Kidney epithelial cell (primary cell): ENCODE measurements at places on chromosomes 2 and 18.

GRCh38 chr2:101111262-101111838 is 39.8 kb downstream of the TBC1D8 start:
- no peak for DNase-seq

- no peak for DNase-seq
Measured at GRCh38 chr2:129071531-129071930, 752.9 kb upstream of the HS6ST1 start.

DNA sequence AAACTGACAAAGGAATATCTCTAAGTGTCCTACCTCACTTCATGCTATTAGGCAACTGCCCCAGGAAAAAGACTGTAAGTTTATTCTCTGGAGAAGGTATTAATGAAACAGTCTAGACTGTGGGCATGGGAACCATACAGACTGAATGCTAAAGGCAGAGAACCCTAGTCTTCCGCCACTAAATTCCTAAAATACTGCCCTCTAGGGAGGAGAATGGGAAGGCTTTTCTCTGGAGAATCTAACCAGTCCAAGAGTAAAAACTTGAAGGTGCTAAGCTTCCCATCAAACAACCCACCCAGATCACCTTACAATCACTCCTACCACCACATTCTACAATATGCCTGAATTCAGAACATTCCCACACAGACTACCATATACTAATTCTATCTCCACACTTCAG is 3.4 kb downstream of the SRBD1 start:
- no peak for DNase-seq

GRCh38 chr2:191854382-191855372 is 7.8 kb upstream of the CAVIN2 start:
- DNase-seq, result no peak

DNA sequence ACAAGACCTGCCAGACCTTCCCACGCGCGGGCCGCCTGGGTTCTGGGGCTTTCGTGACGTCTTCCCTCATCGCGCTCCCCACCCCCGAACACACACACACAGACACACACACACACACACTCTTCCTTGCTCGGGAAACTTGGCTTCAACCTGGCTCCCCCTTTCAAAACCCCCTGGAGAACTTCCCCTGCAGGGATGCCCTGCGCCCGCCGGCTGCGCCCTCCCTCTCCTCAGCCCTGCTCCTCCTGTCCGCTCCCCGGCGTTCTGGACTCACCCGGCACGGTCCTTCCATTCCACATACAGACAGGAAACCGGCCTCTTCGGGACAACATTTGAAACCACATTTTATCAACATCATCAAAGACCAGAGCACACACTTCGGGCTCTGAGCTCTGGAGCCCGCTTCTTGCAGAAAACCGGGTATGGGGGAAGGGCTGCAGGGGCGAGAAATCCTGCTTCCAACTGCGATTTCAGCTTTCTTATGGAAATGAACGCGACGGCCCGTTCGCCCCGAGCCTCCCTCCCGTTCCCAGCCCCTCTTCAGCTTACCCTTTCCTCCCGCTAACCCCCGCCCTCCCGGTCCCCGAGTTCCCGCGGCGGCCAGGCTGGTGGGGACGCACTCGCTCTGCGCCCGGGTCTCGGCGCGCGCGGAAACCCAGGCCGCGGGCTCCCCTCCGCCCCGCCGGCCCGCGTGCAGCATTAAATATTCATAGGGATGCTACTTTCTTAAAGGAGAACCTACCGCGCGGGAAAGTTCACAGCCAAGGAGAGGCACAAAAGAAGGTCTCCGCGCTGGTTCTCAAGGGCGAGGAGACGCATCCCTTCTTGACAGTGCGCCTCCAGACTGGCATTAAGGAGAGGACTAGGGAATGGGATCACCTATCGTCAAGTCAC is 18.3 kb downstream of the POU3F3 start:
- DNase-seq, result no peak

DNA sequence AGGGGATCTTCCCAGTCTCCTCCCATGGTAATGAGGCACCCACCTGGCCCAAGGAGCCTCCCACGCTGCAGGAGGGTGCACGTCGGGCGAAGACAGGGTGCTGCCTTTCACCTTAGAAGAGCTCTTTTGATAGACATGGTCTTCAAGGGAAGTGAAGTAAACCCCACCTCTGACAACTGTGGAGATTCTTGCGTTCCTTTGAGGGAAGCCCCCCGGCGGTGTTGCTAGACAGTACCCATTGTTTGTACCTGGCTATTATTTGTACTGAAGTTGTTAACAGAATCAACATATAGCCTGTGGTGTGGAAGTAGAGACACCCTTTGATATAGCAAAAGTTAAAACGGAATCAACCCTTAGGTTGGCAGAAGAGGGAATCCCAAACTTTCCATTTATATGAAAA is 648.0 kb downstream of the GALR1 start:
- DNase-seq, result no peak

- no peak for DNase-seq
Measured at GRCh38 chr18:1998121-1998520, 573.2 kb downstream of the METTL4 start.

DNA sequence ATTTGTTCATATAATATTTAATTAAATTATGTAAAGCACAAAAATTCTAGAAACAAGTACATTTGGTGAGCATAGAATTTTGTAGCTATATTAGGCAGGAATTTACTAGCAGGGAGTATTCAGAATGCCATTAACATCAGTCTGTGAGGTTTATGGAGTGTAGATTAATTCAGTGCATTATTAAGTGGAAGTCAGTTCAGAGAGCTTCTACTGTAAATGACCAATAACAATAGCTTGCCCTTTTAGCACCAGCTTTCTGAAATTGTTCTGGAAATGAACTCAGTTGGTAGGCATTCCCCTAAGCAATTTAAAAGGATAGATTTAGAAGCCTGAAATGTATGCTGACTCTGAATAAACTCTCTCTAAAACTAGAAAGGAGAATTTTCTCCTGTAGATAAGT is 208.2 kb upstream of the CNTNAP5 start:
- DNase-seq, result no peak
